M059J (cell line): ENCODE measurements at places on chromosomes 16 and 17.

GRCh38 chr16:81436386-81436785 is 8.2 kb upstream of the CMIP start:
- DNase-seq = no peak

- DNase-seq = no peak
These were observed 5.3 kb downstream of the CBX4 start for GRCh38 chr17:79833744-79834564.

DNA sequence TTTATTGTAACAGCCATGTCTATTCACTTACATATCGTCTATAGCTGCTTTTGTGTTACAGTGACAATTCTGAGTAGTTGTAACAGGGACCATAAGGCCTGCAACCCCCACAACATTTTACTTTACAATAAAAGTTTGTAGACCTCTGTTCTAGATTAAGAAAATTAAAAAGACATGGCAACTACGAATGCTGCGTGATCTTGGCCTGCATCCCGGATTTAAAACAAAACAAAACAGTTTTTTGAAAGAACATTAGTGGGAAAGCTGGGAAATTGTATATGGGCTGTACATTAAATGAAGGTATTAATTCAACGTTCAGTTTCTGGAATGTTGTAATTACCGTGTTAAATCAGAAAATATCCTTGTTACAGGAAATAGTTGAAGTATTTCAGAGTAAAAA is 64.1 kb downstream of the RMI2 start:
- no peak for DNase-seq

- DNase-seq = no peak
These were observed 83.5 kb downstream of the BMERB1 start for GRCh38 chr16:15517743-15518377.

GRCh38 chr16:23952128-23952970 is 116.6 kb downstream of the PRKCB start:
- no peak for DNase-seq

- DNase-seq = peak; percentile 37
These were observed 66.6 kb upstream of the CBX4 start for GRCh38 chr17:79905832-79906231.

GRCh38 chr17:5050278-5050677 is 15.1 kb upstream of the SLC52A1 start:
- no peak for DNase-seq

DNA sequence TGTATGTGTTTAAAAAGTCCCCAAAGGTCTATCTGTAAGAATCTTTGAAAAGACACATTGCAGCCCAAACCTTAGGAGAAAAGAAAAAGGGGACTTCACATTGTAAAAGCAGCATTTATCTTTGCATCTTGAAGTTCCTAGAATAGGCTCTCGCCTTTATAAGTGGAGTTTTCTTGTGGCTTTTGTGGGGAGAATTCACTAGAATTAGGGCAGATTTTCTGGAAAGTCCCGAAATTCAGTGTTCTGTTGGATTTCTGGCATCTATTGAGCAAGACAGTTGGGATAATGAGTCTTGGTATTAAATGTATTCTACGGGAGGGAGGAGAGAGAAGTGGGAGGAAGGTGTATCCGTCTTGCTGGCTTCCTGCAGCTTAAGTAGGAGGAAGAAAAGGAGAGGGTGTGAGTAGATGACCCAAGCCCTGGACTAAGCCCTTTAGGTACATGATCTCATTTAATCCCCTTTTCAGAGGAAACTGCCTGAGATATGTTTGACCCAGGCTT is 62.6 kb downstream of the PRKCA start:
- no peak for DNase-seq
